NCI-H748 treated with DMSO at 0.1 percent for 48 hours (cell line): ENCODE measurements at places on chromosomes 2 and 18.

DNA sequence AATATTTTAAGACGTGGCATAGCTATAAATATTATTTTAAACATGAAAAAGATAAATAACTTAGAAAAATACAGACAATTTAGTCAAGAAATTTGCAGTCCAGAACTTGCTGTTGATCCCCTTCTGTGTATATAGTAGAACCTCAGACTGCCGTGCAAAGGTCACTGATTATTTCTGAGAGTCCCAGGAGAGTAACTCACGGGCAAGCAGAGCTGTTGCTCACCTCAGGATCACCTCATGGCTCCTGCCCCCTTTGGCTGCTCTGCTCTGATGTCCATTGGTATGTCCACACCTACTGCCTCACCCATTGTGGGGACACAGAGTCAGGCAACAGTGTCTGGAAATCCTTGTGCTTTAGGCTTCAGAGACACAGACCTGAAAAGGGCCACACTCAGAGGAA is 392.9 kb upstream of the CELF4 start:
- no peak for DNase-seq

- DNase-seq, result no peak
These were observed 68.9 kb downstream of the RTN4 start for GRCh38 chr2:54981385-54981784.

- DNase-seq, result no peak
These were observed 51.4 kb upstream of the SGPP2 start for GRCh38 chr2:222372993-222373392.

DNA sequence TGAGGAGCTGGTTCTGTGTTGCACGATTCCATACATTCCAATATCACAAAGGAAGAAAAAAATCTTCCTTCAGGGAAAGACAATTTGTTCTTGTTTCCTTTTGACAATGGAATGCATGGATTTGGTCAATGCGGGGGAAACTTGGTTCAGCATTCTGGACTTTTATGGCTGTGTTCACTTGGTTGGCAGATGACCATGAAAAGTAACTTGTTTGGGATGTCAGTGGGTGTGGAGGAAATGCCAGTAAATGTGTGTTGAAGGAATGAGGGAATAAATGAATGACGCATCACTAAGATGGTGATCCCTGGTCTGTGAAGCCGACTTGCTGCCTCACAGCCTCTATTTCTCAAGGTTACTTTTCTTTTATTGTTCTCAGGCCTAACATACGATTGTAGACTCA is 53.7 kb downstream of the THUMPD2 start:
- DNase-seq, result no peak

GRCh38 chr2:42367835-42368234 is 6.8 kb upstream of the COX7A2L start:
- no peak for DNase-seq

DNA sequence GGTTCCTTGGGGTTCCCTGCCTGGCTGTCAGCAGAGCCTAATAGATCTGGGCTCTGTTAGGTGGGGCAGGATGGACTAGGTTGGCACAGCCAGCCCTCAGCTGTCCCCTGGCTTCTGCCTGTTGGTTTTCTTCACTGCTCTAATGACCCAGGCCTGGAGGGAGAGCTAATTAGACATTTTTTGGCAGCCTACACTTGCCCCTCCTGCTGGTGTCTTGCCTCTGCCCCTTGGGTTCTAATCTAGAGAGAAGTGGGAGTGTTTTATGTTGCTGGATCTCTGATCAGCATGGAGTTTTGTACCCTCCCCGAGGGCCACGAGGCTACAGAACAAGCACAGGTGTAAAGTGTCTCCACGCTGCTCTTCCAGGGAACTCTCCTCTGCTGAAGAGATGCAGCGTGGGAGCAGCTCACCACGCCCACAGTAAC is 199.4 kb upstream of the RASGRP3 start:
- no peak for DNase-seq

GRCh38 chr2:220219371-220219770 is 591.9 kb downstream of the SLC4A3 start:
- peak; percentile 80 for DNase-seq

DNA sequence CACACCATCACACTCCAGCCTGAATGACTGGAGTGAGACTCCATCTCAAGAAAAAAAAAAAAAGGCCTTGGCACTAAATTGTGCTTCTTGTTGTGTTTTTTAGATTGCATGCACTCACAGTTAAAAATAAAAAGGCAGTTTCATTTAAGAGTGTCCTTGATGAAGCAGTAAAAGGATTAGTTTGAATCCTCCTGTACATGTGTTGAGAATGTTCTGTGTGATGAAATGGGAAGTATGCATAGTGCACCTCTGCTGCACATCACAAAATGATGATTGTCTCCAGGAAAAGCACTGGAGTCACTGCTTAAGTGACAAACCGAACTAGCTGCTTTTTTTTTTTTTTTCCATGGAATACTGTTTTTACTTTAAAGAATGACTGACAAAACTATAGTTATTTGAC is 23.1 kb downstream of the DYSF start:
- no peak for DNase-seq

DNA sequence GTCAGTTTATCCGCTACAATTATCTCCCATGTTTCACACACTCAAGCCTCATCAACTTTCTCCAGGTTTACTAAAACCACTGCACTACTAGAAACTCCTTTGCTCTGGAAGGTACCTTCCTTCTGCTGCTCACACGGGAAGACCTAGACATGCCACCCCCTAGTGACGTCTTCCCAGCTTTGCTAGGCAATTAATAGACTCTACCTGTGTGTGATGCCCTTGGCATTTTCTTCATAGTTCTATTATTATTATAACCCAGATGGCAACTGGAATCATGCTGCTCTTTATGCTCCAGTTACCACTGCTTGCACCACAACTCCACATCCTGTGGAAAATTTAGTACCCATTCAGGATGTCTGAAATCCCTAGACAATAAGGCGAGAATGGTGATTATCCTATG is 42.4 kb downstream of the CACNB4 start:
- no peak for DNase-seq

GRCh38 chr2:235047171-235048160 is 95.6 kb downstream of the SH3BP4 start:
- no peak for DNase-seq

DNA sequence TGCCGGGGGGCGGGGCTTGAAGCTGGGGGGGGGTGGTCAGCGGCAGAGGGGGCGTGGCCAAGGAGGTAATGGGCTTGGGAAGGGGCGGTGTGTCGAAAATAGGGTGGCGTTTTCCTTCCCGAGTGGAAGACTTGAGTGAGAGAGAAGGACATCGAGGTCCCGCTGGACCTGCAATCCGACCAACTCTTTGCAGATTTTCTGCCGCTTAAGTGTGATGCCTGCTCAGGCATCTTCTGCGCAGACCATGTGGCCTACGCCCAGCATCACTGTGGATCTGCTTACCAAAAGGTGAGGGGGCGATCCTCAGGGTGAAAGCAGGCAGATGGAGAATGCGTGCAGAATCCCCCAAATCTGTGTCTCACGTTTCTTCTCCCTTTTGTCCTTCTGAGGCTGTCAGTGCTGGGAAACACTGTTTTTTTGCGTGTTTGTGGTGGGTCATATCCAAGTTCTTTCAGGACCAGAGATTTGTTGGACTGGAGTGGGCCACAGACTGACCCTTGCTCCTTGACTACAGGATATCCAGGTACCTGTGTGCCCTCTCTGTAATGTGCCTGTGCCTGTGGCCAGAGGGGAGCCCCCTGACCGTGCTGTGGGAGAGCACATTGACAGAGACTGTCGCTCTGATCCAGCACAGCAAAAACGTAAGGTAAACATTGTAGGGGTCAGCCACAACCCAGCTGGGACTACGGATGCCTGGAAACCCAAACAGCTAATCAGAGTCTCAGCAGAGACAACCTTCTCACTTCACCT is 727 bp downstream of the ZFAND2B start:
- no peak for DNase-seq

GRCh38 chr18:44997174-44997573 is 316.5 kb downstream of the SETBP1 start:
- DNase-seq, result no peak

DNA sequence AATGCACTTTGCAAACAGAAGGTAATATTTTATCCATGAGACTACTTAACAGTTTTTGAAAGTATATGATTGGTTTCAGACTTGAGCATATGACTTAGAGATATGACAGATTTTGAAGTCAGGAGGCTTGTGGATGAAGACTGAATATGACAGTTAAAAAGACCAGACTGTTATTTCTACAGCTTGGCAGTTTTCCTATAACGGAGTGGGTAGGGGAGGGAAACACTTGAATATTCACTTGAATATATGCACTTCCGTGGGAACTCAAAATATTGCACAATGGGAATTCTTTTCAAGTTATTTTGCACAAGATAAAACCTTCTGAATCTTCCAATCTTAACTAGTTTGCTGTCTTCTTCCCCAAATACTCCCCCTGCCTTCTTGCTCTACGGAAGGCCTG is 64.6 kb upstream of the ACKR3 start:
- DNase-seq, result no peak

DNA sequence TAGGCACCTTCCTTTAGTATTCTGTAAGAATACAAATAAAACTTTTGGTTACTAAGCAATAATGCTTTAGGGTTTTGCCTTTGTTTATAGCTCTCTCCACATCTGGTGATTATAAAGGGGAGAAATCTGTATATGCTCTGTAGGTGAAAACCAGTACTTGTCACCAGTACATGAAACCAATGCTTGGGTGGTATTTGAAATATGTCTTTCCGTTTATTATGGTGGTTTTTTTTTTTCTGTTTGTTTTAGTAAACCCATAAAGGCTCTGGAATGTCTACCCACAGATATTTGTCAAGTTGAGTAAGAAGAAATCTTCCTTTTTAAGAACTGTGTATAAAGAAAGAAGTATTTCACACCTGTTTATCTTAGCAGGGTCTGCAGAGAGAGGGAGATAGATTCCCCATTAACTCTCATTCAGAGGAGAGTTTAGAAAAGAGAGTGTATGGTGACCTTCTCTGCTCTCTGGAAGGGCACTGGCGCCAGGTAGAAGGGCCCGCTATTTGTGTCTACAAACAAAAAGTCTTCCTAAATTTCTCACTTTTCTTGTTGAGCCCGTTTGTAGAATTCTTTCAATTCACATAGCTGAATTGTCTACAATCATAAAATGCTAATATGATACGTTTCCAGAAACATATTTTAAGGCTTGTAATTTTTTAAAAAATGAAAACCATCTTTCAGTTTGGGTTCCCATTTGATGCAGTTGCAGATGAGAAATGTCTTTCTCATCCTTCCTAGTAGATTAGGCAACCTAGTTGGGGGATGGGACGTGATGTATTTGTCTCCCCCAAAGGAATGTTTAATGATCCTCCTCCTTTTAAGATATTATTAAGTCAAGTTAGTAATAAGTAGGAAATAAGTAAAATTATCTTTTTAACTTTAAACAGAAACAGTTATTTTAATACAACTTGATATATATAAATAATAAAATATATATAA is 33.9 kb downstream of the MAP3K20 start:
- no peak for DNase-seq

DNA sequence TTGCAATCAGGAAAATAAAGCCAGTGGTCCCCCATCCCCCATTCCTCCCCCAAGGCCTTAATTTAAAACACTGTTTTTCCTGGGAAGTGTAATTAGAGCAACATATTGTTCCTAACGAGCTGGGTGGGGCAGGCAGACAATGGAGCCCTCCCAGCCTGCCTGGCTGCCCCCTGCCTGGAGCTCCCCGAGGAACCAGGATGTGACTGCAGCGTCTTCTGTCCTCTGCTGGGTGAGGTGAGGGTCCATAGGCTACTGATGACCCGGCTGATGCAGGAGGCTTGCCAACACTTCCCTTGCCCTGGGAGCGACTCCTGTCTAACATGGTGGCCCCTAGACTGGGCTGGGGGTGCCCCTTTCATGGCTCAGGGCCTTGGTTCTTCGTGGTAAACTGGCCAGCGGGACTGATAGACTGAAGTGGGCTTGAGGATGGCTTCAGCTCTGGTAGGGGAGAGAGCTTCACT is 152.4 kb downstream of the DYSF start:
- no peak for DNase-seq

DNA sequence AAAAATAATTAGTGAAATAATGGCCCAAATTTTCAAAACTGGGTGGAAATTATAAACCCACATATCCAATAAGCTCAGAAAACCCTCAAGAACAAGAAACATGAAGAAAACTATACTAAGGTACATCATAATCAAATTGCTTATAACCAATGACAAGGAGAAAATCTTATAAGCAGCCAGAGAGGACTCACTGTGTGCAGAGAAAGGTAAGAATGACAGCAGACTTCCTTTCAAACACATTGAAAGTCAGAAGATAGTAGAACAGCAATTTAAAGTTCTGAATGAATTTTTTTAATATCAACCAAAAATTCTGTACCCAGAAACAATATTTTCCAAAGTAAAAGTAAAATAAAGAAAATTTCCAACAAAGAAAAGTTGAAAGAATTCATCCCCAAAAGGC is 197.7 kb upstream of the RAB12 start:
- DNase-seq, result no peak

GRCh38 chr18:48017635-48018034 is 87.2 kb upstream of the SMAD2 start:
- no peak for DNase-seq

DNA sequence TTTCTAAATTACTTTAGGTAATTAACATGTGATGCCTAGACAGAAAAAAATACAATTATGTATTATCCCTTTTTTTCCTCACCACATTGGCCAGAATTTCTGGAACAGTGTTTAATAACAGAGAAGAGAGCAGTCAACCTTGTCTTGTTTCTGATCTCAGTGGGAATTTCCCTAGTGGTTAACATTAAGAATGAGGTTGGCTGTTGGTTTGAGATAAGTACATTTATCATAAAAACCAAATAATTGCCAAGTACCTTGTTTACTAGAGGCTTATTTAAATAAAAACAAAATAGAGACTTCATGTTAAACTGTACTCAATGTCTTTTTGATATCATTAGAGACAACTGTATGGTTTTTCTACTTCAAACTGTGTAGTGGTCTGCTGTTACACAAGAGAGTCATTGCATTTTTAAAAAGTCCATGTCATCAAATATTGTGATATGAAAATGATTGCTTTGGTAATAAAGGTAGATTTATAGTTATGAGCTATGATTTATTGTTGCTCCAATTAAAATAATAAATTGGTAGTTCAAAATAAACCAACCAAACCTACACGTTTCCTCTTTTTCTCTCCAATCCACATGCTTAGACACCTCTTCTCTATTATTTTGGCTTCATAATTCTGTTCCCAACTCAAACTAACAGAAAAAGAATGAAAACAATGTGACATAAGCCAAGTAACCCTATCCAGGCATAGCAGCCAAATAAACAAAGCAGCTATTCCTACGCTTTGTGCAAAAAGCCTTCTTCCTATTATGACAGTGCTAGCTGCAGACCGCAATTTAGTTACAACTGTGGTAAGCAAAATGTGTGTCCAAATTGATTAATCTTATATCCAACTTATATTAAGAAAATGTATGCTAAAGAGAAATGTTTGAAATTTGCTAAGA is 20.9 kb upstream of the TANK start:
- DNase-seq, result no peak

DNA sequence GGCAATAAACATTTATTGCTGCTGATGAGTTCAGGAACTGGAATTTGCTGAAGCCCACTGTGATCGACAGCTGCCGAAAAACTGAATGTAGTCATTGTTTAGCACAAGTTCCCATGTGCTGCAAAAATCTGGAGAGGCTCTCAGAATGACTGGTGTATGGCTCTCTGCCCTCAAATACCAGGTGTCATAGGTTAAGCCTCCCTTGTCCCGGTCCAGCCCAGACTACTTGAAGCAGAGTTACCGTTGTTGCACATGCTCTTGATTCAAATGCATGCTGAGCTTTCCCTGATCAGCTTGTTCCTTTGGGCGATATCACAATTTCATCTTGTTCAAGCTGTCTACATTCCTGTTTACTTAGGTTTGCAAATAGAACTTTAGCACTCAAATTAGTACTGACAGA is 625.2 kb downstream of the CPS1 start:
- DNase-seq, result no peak

- DNase-seq, result no peak
These were observed 319.5 kb upstream of the HNMT start for GRCh38 chr2:137644731-137645130.

GRCh38 chr2:95040426-95040825 is 14.9 kb downstream of the MAL start:
- DNase-seq, result no peak
